ENCODE measurements at places on chromosomes 4 and X.

DNA sequence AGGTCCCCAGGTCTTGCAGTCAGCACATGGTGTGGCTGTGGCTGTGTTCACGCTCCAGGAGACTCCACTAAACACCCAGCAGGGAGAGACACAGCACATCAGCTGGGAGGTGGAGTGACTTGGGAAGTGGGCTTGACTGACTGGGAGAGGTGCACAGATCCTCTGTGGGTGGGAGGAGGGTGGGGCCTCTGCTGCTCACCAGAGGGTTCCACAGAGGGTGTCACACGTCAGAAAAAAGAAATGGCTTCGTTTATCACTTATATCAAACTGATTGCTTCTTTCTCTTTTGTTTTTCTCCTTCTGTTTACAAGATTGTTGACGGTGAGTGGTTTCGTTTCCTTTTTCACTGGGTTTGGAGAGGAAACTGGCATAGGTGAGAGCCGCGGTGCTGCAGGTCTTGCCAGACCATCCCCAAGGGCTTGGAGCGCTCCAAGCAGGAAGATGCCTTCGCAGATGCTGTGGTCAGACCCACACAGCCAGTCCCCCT, 24.8 kb upstream of the FAM193A start:
- DNase-seq: no peak

GRCh38 chr4:72817012-72817411, 248.0 kb upstream of the ADAMTS3 start:
- no peak for DNase-seq

- no peak for DNase-seq
These were observed 19.7 kb downstream of the ZFX start for GRCh38 chrX:24169211-24169610.

- no peak for DNase-seq
These were observed 74.6 kb upstream of the MID1IP1 start for GRCh38 chrX:38726612-38727011.

GRCh38 chr4:153652051-153652784, 31.9 kb upstream of the TLR2 start:
- DNase-seq: no peak

- DNase-seq: peak; percentile 47
These were observed 93.1 kb downstream of the PCDH19 start for GRCh38 chrX:100316987-100317386.

DNA sequence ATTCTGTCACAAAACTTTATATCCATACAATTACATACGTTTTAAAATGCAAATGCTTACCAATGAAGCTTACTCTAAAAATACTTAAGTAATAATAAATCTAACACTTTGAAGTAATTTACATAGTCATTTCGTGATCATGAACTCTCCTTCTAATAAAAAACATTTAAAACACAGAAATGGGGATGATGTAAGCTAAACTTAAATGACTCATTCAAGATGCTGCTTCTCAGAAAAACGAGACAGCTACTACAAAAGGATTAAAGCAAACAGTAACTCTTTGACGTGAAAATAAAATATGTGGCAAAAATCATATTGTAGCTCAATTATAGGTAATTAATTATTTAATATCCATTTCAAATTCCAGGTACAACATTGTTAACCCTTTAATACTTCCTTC, 148.7 kb downstream of the FGF16 start:
- no peak for DNase-seq

- no peak for DNase-seq
These were observed 69.5 kb downstream of the LARP1B start for GRCh38 chr4:128130621-128131020.

GRCh38 chrX:41441934-41442823, 5.0 kb upstream of the NYX start:
- DNase-seq: no peak

DNA sequence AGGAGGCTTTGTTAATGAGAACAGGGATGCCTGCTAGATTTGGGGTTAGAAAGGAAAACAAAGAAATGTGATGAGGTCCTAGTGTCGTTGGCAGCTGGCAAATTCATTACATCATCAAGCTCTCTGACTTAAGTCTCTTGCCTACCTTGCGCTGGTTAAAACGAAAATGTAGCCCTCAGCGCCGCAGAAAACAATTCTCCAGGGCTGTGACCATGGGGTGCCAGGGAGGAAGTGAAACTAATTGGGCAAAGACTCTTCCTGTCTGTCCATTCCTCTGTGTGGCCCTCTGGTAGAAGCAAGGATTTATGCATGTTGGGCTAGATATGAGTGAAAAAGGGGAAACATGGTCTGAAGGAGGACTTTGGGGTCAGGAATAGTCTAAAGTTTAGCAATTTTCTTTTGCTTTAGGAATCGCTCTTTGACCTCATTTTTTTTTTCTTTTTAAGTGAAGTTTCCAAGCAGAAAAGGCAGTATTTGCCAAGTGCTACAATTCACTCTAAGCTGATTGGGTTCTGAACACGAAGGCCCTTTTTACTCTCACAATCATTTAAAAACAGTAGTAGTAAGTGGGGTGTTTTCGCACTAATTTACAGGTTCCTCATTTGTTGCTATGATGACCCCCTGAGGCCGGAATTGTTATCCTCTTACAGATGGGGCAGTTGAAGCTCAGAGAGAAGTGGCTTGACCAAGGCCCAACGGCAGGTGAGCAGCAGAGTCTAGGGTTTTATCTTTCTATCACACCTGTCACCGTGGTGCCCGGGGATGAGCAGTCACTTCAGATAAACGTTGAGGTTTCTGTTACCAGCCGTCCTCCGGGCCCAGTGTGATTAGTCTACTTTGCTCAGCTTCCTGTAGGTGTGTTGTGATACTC, 27.3 kb upstream of the CHRNA9 start:
- DNase-seq: no peak

- DNase-seq: no peak
These were observed 393.7 kb downstream of the GASK1B start for GRCh38 chr4:157779081-157779480.

- DNase-seq: no peak
These were observed 56.8 kb upstream of the EXOC1L start for GRCh38 chr4:55762819-55763218.

- peak; percentile 32 for DNase-seq
These were observed 14.2 kb upstream of the FNIP2 start for GRCh38 chr4:158754385-158755180.

- no peak for DNase-seq
These were observed 402.1 kb downstream of the KCTD8 start for GRCh38 chr4:44046491-44046890.

DNA sequence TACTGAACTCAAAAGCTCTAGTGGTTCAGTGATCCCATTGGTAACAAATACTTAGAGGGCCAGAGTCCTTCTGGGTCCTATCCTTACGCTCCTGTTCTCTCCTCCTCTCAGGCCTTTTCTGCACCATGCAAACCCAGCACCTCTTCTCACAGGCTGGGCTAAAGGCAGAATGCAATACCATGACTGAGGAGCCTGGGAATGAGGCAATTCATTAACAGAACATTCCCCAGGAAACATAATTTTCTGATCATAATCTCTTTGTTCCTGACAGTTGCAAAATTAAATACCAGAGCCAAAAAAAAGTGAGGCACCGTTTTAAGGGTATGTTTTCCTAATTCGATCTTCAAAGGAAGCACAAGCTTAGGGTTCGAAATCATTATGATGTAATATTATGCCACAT, 9.0 kb downstream of the SORBS2 start:
- DNase-seq: no peak

- DNase-seq: no peak
These were observed 557 bp upstream of the FAM53A start for GRCh38 chr4:1684506-1685234.

- DNase-seq: no peak
These were observed 13.8 kb downstream of the NEXMIF start for GRCh38 chrX:74911494-74911893.

DNA sequence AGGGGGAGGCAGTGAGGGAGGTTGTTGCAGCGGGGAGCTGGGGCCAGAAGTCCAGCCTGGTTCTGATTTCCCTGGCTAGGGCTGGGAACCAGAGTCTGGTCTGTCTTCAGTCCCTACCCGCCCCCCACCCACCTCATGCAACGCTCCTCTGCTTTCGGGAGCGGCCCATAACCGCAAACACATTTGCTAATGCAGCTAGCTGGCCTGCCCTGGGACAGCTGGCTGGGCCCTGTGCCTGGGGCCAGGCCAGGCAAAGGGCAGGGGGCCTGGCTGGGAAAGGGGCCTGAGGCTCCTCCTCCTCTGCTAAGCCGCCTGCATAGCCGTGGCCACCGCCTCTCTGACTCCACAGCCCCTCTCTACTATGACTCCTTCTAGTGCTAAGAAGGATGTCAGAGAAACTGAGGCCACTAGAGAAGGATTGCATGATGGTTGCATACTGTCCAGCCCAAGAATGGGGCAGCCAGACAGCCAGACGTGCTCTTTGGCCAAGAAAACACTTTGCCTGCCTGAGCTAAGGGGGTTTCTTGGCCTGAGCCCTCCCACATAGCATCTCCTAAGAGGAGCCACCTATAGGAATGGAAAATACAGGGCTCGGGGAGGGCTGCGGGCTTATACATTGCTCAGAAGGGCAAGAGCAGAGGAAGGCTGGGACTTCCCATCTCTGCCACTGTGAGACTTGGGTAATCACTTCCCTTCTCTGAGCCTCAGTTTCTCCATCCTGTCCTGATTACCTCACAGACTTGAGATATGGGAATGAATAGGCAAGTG, 76.9 kb downstream of the PJA1 start:
- no peak for DNase-seq

DNA sequence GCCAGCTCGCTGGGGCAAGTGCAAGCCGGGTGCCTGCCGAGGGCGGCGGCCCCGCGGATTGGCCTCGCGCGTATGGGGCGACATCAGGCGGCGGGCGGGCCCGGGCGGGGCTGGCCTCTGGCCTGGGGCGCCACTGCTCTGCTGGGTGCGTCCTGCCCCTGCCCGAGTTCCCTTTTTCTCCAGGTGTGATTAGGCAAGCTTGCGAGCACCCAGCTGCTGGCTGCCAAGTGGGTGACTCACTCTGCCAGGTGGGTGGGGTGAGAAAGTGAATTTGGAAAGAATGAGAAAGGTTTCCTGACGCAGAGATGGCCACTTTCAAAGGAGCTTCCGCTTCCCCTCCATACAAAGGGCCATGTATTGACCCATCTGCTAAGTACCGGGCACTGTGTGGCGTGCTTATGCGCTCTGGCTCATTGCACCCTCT, 32.5 kb downstream of the FGFBP1 start:
- no peak for DNase-seq

DNA sequence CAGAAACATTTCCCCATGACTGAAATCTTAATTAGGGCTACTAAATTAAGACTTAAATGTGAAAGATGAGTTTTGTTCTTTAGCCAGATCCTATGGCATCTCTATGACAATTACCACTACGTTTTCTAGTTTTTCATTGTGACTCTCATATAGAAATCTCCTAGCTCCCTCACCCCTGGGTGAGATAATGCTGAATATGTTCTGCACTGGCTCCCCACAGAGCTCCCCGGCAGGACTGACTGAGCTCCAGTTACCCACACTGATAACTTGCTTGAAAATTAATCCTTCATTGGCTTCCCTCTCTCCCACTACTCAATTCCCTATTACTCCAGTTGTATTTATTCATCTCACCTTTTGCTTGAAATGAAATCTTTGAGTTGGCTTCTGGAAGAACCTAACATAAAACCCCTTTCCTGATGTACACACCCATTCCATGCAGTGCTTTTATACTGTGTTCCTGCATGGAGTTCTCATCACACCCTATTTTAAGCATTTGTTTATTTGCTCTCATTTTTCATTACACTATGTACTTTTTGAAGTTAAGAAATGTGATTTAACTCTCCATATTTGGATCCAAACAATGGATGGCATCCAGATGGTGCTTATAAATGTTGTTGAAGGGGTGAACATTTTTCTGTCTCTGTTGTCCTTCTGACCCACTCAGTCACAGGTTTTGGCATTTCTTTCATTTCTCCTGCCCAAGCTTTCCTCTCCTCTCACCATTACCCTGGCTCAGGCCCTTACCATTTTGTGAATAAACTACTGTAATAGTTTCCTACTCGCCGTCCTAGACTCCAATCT, 623.4 kb downstream of the SPRY1 start:
- DNase-seq: no peak

- DNase-seq: no peak
These were observed 117.6 kb downstream of the STK32B start for GRCh38 chr4:5168891-5169290.

- no peak for DNase-seq
These were observed 79.2 kb upstream of the HS3ST1 start for GRCh38 chr4:11507920-11508319.

DNA sequence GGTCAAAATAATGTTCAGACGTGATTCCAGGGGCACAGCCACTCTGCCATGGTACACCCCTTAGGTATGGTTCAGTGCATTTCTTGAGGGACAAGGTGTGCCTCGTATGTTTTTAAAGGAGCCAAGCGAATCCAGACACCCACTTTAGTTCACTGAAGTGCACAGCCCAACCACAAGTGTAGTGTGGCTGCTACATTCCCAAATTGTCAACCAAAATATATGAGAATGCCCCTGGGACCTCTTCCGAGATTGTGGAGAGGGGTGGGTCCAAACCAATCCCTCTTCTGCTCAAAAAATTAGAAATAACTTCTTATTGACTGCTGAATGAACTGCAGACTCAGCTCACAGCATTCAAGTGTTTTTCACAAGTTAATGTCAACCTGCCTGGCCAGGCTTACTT, 7.4 kb upstream of the BRS3 start:
- no peak for DNase-seq
